ENCODE measurements at places on chromosomes 2 and 18. TPM values are rescaled to one million over a fixed set of nuclear protein-coding genes. Genes with fewer than 3 reads are reported as not detected.

Gene SERPINB7
- total RNA-seq = 15.7 TPM

Gene AKAIN1
- not detected for total RNA-seq

Gene PRKD3
- 46.0 TPM for total RNA-seq

DNA sequence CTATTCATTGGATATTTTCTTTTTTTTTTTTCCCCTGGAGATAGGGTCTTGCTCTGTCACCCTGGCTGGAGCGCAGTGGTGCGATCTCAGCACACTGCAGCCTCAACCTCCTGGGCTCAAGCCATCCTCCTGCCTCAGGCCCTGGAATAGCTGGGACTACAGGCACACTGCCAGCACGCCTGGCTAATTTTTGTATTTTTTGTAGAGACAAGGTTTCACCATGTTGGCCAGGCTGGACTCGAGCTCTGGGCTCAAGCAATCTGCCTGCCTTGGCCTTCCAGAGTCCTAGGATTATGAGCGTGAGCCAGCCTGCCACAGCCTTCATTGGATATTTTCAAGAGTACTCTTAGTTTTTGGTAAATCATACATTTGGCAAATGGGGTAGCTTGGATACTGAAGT, 9.0 kb upstream of the MCFD2 start:
- DNase-seq = no peak

DNA sequence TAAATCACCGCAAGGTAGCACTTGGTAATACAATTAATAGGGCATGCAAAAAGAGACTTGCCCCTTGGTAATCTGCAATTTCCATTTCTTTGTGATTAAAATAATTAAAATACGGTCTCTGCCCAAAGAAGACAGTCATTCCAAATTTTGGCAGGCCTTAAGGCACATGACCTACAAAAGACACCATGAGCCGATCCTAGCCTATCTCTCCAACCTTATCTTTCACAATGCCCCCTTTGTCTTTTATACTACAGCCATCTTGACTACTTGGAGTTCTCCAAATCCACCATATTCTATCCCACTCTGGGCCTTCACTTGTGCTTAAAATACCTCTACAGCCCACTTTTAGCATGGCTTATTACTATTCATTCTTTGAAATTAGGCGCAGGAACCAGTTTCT, 23.3 kb downstream of the CFAP210 start:
- DNase-seq = no peak

DNA sequence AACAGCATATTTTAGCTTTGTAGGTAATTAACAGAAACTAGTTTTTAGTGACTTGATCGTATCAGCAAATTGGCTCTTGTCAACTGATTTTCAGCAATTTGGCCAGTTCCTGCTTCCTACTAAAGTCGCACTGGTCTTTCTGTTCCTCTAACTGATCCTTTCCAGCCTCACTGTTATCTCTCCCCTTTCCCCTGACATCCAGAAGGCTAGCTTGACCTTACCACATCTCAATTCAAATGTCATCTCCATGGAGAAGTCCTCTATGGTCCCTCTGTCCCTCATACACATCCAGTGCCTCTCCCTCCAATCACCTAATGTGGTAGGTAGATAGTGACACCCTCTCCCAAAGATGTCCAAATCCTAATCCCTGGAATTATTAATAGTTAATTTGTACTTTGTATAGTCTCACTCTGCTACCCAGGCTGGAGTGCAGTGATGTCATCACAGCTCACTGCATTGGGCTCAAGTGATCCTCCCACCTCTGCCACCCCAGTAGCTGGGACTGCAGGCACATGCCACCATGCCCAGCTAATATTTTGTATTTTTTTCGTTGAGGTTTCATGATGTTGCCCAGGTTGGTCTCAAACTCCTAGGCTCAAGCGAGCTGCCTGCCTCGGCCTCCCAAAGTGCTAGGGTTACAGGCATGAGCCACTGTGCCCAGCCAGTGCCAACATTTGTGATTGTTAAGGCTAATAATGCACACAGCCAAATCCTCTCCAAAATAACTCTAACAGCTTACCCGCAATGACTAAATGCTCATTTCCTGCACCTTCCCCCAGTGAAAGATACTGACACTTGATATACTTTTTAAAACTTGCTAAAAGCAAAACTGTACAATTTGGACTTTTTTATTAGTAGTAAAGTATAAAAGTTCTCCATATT, 16.9 kb downstream of the PSTPIP2 start:
- DNase-seq = peak; percentile 24

DNA sequence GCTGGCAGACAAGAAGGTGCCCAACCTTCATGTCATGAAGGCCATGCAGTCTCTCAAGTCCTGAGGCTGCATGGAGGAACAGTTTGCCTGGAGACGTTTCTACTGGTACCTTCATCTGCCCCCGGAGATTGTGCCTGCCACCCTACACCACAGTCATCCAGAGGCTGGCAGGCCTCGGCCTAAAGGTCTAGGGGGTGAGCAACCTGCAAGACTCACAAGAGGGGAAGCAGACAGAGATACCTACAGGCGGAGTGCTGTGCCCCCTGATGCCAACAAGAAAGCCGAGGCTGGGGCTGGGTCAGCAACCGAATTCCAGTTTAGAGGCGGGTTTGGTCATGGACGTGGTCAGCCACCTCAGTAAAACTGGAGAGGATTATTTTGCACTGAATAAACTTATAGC, 12.0 kb upstream of the SERTAD2 start:
- DNase-seq = no peak

Gene MEMO1
- total RNA-seq = 36.5 TPM

Gene SLC66A2
- total RNA-seq = 28.7 TPM

Measured in M059J (cell line).